ENCODE measurements at places on chromosomes 3 and 15.

DNA sequence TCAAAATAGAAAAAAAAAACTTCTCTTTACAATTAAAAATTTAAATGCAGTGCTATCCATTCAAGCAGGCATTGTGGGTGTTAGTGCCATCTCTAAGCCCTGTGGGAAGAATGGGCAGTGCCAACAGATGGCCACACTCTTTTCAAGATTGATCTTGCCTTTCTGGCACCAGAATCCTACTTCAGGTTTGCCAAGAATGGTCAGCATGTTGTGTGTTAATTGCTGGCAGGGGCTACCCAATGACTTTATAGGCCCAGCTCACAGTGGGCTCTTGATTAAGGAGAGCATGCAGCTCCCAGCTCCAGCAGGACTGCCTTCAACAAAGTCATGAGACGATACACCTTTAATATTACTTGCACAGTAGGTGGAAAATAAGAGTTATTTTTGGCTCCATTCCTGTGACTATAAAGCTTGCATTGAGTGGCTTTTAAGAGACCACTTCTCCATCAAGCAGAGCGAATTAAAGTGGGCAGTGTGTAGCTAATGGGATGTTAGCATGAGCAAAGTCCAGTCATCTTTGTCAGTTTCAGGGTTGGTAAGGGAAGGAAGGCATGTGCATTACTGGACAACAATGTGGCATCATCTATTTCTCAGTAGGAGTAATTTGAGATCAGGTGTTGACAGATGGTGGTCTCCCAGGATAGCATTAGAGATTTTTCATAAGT, 476.8 kb downstream of the C3orf38 start:
- no peak for DNase-seq

DNA sequence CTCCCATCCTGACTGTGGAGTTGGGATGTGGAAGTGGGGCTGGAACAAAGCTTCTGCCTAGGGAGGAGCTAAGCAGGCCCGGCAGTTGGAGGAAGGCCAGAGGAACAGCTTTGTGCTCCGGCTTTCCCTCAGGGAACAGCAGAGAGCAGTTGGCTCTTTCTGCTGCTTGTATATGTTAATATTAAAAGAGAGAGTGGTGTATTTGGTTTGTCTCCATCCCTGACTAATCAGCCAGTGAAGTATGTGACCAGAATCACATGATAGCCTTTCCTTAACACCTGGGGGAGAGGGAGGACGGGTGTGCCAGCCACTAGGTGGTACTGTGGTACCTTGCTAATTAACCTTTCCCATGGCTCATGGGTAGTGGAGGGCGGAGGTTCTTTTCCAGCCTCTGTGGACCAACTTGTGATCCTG, 10.0 kb downstream of the EIF2B5 start:
- DNase-seq: no peak

GRCh38 chr3:134652409-134652831, 1.6 kb upstream of the KY start:
- DNase-seq: no peak

DNA sequence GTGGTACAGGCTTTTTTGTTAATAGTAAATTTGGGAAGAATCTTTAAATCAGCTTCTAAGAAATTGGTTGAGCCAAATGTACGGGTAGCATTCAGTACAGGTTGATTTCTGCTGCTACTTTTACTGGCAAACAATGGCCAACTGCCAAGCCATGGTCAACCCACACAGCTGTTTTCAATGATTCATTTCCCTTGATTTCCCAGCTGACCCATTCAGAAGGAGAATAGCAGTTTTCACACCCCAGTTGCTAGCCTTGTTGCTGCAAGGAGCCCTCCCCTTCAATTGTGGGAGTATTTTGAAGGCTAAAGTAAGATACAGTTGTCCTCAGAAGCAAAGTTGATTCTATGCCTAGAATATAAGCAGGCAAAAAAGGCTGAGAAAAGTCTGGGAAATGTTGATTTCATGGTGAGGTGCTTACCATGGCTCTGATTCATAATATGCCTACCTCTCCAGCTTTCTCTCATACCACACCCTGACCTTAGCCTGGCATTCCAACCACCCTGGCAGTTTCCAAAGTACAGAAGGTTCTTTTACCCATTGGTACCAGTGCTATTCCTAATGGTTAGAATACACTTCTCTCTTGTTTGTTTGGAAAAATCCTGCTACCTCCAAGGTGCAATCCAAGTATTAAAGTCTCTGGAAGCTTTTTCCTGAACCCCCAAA, 320.3 kb upstream of the TGFBR2 start:
- no peak for DNase-seq

DNA sequence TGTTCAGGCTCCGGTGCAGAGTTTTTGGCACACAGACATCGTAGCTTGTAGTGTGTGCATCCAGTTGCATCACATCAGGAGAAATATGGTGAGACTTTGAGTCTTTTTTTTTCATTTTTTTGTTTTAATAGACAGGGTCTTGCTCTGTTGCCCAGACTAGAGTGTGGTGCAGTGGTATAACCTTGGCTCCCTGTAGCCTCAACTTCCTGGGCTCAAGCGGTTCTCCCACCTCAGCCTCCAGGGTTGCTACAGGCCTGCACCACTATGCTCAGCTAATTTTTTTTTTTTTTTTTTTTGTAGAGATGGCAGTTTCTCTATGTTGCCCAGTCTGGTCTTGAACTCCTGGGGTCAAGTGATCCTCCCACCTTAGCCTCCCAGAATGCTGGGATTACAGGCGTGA, 51.1 kb upstream of the TEX264 start:
- no peak for DNase-seq

- no peak for DNase-seq
Observed at GRCh38 chr3:16658925-16659793, 53.9 kb upstream of the DAZL start.

- no peak for DNase-seq
Observed at GRCh38 chr3:155019575-155019974, 60.5 kb upstream of the MME start.

- DNase-seq: no peak
Observed at GRCh38 chr3:57942872-57943283, 65.3 kb upstream of the FLNB start.

DNA sequence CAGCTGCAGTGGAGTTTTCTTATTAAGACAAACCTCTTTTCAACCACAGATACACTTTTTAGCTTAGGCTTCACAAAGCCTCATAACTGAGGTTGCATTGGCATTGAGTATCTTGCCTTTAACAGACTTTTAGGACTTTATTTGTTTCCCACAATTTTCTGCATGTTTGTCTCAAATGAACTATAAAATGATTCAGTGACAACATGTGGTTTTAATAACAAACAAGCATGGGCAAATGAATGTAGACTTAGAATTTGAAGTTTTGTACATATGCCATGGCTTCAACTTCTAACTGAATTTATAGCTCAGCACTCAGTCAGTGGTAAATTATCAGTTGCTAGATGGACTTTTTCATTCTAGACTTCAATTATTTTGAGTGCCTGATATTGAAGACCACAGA, 101.6 kb downstream of the SLC25A26 start:
- DNase-seq: no peak

- DNase-seq: no peak
Observed at GRCh38 chr3:152857082-152857481, 22.2 kb downstream of the P2RY1 start.

GRCh38 chr15:36970522-36970921, 129.8 kb downstream of the MEIS2 start:
- no peak for DNase-seq

GRCh38 chr15:40845511-40846284, 1.9 kb downstream of the SPINT1 start:
- DNase-seq: no peak

DNA sequence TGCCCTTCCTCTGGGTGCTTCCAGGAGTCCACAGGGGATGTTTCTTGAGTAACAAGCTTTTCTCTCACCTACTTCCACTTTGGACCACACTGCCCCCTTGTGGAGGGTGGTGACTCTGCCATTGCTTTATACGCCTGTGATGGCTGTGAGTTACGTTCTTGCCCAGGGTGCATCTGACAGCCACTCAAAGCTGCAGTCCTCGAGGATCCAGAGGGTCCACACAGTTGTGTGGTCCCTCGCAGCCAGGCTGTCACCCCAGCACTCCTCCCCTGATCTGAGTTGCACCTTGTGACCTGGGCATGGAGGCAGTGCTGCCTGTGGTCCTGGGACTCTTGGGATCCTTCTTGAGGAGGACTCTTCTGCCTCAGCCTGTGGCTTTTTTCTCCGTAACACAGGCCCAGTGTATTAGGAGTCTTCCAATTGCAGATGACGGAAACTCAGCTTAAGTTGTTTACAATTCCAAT, 23.4 kb downstream of the FOXL2 start:
- peak; percentile 82 for DNase-seq

DNA sequence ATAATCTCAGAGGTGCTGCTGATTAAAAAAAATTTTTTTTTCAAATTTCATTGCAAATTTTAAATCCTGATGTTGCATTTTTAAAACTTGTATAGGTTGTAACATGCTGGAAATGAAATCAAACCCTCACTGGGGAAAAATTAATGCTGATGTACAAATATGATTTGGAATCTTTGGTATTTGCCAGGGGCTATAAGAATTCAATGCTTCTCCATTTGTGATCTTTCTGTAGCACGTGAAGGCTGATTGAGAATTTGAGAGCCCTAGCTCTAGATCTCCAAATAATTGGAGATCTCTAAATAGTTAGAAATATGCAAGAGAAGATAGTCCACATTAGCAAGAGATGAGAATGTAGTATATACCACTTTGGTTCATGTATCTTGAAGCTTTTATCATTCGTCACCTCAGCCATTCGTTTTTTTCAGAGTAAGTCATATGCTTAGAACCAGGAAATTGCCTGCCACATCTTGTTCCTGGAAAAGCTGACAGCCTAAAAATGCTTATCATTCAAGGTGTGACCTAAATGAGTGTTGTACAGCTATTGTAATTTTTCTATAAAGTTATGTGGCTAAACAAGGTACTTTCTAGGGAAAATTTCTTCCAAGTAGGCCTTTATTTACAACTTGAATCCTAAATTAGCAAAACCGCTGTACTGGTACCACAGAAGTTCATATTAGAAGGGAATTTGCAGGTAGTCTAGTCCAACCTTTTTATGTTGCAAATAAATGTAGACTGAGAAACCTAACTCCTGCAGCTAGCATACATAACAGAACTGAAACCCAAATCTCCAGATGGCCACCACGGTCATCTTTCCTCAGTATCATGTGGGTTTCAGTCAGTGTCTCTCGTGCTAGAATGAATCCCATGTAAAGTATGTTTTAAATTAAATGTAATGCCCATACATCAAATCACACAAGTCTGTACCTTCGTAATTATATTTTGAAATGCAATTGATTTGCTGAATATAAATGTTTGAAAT, 48.5 kb downstream of the FNDC3B start:
- no peak for DNase-seq

DNA sequence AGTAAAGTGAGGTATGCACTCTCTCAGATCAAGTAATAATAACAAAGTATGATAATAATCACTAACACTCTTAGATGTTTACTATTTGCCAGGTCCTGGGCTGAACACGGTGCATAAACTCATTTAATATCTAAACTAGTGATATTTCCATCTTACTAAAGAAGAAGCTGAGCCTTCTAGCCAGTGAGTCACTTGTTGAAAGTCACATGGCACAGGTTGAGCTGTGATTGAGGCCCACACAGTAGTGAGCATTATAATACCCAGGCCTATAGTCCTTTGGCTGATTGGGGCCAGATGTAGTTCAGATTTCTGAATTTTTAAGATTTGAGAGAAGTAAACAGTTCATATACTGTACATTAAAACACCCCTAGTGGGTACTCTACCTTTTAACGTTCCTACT, 93.2 kb upstream of the CCDC80 start:
- no peak for DNase-seq

DNA sequence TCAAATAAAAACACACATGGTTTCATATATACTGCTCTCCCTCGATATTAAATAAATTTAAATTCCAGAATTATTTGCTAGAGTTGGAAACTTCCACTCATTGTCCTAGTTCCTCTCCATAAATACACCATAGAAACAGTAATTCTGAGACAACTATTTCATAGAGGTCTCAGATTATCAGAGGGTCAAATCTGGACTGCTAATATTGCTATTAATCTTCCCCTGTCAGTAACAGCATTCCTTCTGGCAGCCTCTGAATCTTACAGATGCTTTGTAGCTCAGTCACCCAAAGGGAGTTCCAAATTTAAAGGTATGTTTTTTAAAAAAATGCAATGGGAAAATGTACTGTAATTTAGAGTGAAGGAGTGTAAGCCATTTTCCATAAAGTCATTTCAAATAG, 428.8 kb downstream of the PYDC2 start:
- no peak for DNase-seq

GRCh38 chr3:182683858-182684257, 109.4 kb upstream of the ATP11B start:
- no peak for DNase-seq

DNA sequence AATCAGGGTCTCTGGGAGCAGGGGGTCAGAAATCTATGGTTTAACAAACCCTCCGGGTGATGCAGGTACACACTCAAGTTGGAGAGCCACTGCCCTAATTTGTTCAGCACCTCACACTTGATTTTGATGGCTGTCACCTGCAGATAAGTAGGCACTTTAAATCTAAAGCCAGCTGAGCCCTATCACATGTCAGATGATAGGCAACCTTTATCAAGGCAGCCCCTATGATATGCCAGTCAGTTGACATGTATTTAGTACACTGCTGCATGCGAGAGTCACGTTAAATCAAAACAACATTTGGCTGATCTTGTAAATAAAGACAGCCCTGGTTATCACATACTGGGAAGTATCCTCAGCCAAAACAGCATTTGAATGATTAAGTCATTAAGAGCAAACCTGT, 104.4 kb upstream of the MCTP2 start:
- no peak for DNase-seq

GRCh38 chr15:63595065-63595464, 2.1 kb upstream of the FBXL22 start:
- DNase-seq: no peak

GRCh38 chr15:49857496-49858475, 236.9 kb downstream of the DTWD1 start:
- DNase-seq: no peak

DNA sequence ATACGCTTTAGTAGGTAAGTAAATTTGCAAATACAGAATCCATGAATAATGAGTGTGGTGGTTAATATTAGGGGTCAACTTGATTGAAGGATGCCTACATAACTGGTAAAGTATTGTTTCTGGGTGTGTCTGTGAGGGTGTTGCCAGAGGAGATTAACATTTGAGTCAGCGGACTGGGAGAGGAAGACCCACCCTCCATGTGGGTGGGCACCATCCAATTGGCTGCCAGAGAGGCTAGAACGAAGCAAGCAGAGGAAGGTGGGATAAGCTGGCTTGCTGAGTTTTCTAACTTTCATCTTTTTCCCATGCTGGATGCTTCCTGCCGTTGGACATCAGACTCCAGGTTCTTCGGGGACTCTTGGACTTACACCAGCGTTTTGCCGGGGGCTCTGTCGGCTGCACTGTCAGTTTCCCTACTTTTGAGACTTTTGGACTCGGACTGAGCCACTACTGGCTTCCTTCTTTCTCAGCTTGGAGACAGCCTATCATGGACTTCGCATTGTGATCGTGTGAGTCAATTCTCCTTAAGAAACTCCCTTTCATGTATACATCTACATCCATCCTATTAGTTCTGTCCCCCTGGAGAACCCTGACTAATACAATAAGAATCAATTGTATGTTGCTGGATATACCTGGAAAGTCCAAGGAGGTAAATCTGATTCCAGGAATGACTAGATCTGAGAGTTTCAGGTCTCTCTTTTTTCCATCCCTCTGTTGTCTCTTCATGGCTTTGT, 25.8 kb upstream of the NEDD4 start:
- DNase-seq: no peak
